ENCODE measurements at places on chromosomes 4 and X.

GRCh38 chr4:22692736-22693135 lies at the start of gene GBA3:
TSS of gene GBA3 (plus strand) at chr4:22692937.
- no peak for DNase-seq

GRCh38 chr4:112327965-112328733 lies 31.0 kb downstream of the ALPK1 start:
- no peak for DNase-seq

DNA sequence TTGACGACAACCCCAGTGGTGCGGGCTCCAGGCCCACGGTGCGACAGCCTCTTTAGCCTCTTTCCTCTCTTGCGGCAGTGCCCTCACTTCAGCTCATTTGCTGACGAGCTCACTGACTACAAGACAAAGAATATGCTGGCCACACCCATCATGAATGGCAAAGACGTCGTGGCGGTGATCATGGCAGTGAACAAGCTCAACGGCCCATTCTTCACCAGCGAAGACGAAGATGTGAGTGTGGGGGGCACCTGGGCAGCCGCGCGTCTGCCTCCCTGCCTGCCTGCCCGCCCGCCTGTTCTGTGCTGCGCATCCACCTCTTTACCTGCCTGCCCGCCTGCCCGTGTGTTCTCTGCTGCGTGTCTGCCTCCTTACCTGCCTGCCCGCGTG lies 9.2 kb downstream of the PDE6B start:
- DNase-seq, result no peak

- DNase-seq, result no peak
Observed at GRCh38 chr4:37531151-37531550, 155.0 kb downstream of the RELL1 start.

GRCh38 chr4:153246446-153247115 lies 42.3 kb downstream of the TRIM2 start:
- no peak for DNase-seq

- DNase-seq, result peak; percentile 78
Observed at GRCh38 chrX:149470955-149471354, 34.2 kb downstream of the IDS start.

GRCh38 chr4:7844594-7844991 lies 95.1 kb downstream of the AFAP1 start:
- DNase-seq, result no peak

DNA sequence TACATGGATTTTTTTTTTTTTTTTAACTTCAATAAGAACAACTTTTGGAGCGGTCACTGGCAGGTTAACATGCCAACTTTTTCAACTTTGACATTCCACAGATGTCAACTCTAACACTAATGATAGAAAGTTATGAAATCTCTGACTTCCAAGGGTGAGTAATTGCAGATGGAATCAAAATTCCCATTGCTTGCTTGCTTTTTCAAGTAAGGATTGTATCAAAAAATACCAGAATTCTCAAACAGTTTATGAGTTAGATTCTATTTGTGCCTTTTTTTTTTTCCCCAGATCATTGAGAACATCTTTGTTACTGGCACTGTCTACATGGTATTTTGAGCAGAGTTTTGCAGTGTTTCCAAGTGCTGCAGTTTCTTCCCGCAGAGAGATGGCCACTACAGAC lies 50.3 kb upstream of the OTUD4 start:
- no peak for DNase-seq

DNA sequence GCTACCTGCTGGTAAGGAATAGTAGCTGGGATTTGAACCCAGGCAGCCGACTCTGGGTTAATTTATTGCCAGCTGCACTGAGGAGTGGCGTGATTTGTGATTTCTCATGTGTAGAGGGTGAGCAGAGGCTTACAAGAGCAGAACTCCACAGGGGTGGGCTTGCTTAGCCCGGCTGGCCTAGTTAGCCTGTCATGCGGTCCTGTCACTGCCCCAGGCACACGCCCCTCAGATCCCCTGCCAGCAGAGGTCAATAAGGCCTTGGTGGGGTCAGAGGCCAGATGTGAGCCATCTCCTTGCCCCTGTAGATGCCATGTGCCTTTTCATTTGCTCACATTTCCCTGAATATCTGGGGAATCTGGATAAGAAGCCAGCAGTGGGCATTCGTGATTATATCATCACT lies 13.4 kb downstream of the NSDHL start:
- DNase-seq, result no peak

- DNase-seq, result peak; percentile 22
Observed at GRCh38 chr4:13523591-13524503, 20.5 kb downstream of the NKX3-2 start.

DNA sequence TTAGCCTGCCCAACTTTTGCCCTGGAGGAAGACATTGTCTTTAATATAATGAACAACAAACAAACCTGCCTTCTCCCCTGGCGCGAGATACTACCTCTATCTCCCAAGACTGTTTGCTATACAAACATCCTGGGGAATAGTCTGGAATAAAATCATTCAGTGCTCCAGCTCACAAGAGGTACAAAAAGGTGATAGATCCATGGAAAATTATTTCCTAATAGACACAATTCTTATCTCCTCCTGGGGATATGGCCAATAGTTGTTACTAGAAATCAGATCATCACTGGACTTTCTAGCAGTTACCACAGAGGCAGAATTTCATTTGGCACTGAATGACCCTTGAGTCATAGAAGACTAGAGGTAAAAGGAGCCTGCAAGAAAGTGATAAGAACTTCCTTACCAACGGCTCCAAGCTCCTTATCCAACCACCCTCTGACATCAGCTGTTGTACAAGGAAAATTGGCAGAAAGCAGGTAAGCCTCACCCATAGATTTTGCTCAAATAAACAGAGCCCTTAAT lies 38.1 kb downstream of the MID1 start:
- DNase-seq, result no peak

GRCh38 chr4:85498068-85498733 lies 23.3 kb downstream of the ARHGAP24 start:
- DNase-seq, result no peak

GRCh38 chrX:115413246-115413878 lies 123.8 kb downstream of the LUZP4 start:
- DNase-seq, result no peak

- DNase-seq, result no peak
Observed at GRCh38 chrX:150459196-150459595, 96.1 kb downstream of the MAMLD1 start.

GRCh38 chr4:31290836-31291235 lies 570.7 kb downstream of the PCDH7 start:
- DNase-seq, result no peak

DNA sequence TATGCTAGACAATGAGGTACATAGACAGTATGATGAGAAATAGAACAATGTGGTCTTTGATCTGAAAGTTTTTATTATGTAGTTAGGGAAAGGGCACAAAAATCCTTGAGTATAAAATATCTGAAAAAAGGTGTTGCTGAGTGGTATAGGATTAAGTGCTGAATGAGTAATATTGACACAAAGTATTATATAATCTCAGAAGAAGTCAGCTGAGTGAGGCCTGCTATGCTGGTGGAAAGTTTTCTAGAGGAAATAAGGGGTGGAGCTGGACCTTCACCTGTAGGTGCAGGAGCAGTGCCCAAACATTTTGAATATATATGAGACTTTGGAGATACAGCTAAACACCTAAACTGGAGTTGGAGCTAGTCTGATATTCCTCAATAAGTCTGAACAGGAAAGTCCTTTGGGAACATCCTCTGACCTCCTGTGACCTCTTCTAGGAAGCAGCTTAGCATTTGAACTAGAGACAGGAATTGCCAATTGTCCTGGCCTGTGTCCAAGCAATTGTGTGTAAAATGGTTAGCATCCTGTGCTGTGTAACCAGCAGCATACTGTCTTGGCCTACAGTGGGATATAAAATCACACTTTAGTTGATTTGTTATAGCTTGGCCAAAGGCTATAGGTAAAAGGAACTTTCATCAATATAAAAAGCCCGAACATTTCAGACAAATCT lies 285.3 kb downstream of the ANKRD50 start:
- no peak for DNase-seq

DNA sequence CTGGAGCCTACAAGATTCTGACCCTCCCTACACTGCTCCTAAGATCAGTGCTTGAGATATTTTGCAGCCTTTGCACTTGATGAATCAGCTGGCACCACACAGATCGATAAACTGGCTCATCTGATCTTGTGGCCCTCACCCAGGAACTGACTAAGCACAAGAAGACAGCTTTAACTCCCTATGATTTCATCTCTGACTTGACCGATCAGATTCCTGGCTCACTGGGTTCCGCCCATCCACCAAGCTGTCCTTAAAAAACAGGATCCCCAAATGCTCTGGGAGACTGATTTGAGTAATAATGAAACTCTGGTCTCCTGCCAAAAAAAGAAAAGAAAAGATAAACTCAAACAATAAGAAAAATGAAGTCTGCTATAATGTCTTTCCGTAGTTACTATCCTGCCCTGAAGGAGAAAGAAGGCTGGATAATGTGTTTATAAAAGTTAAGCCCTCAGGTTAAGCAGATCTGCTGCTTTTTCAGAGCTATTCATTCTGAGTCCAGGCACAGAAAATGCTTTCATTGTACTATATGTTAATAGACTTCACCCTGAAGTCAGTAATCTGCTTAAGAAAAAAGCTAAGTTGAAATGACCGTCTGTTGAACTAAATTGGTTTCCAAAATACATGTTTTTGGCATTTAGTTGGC lies 795.2 kb downstream of the TRIML1 start:
- no peak for DNase-seq

GRCh38 chr4:42396361-42396751 lies 932 bp upstream of the SHISA3 start:
- no peak for DNase-seq

GRCh38 chrX:150775569-150776350 lies 82.6 kb downstream of the MTMR1 start:
- DNase-seq, result no peak

DNA sequence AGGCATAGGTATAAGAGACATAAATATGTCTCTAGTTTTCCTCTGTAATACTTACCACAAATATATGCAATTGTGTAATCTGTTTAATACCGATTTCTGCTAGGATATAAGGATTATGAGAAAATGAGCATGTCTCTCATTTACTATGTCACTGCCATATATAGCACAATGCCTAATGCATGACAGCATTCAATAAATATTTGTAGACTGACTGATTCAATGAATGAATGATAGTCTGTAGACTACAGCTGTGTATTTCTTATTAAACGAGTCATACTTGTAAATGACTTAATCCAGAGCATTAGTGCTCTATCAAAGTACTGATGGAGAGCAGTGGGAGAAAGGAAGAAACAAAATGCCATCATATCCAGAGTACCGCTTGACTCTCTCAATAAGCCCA lies 175.6 kb downstream of the PPP3CA start:
- DNase-seq, result no peak

GRCh38 chr4:109943745-109944144 lies 31.1 kb downstream of the EGF start:
- DNase-seq, result no peak

GRCh38 chr4:186931519-186931918 lies 207.9 kb upstream of the FAT1 start:
- DNase-seq, result no peak

DNA sequence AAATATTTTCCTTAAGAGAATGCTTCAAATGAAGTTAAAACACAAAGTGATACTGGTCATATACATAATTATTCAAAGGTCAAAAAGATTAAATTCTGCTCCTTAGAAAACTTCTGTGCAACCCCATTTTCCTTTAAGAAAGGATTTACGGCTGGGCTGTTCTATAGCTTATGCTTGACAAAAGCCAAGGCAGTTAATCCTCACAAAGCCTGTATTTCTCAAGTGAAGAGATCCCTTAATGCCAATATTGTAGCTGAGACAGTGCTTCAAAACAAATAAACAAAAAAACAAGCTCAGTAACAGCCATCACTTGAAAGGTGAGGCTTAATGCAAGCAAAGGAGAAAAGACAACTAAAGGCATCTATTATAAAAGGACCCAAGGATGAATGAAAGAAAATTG lies 42.5 kb downstream of the BTC start:
- DNase-seq, result no peak

DNA sequence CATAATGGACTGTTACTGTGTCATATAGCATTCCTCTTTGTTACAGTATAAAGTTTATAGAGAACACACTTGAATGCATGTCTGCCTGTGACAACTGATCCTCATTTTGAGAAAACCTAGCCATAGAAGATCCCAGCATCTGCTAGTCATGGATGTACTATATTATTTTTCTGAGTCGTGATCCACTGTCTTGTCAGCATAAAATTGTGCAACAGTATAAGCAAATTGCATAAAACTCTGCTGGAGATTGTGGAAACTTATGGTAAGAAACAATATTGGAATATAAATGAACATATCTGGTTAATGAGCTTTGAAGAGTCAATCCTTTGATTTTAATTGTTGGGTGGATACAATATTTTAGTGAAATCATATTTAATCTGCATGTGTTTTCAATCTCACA lies 3.6 kb downstream of the NEIL3 start:
- DNase-seq, result no peak

DNA sequence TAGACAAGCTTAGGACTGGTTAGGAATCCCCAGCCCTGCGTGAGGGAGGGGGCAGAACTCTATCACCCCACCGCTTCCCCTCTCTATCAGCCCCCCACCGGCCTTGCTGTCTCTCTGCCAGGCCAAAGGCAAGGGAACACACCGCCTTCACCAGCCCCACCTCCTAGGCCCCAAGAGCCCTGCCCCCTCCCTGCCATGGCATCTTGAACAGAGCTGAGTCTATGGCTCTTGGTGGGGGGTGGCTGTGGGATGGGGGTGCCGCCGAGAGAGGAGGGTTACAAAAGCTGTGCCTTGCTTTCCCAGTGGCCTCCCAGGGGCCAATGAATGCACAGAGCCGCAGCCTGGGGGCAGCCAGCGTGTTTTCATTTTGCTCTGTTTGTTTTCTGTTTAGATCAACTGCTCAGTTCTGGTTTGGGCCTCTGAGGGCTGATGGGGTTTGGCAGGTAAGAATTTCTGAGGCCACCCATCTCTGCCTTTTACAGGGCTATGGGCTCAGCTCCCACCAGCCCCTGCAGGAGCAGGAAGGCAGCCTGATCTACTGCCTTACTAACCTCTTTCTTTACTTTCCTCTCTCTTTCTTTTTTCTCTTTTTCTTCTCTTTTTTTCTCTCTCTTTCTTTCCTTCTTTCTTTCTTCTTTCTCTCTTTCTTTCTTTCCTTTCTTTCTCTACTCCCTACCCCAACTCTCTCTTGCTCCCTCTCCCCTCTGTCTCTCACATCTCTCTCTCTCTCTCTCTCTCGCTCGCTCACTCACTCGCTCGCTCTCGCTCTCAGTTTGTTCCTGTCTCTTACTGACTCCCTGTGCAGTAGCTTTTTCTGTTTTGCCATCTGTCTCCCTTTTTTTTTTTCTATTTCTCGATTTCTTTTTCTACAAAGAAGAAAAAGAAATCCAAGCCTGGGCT lies 128.3 kb downstream of the PJA1 start:
- no peak for DNase-seq

- no peak for DNase-seq
Observed at GRCh38 chr4:82528074-82528473, 33.7 kb downstream of the TMEM150C start.

GRCh38 chrX:2652106-2652505 lies 39.0 kb upstream of the CD99 start:
- no peak for DNase-seq
